SJCRH30 (cell line): ENCODE measurements at places on chromosomes 7 and 10. TPM values are rescaled to one million over a fixed set of nuclear protein-coding genes. Genes with fewer than 3 reads are reported as not detected.

Gene ITPRID1
- not detected in 2 replicates for total RNA-seq

Gene DENND11
- 14.5 and 17.0 TPM in 2 replicates for total RNA-seq

Gene CCL24
- 0.35 TPM in 1 of 2 replicates, not detected in the other for total RNA-seq

Gene HTR5A
- total RNA-seq = not detected in 2 replicates

Gene AQP1
- 29.4 and 31.4 TPM in 2 replicates for total RNA-seq

Gene VSTM2A
- total RNA-seq = not detected in 2 replicates

Gene SPDYE1
- not detected in 2 replicates for total RNA-seq

Gene COL13A1
- total RNA-seq = 0.20 and 0.26 TPM in 2 replicates

Gene PLEKHA1
- 26.6 and 31.9 TPM in 2 replicates for total RNA-seq

Gene SOSTDC1
- 6.2 and 7.3 TPM in 2 replicates for total RNA-seq

Gene DGKI
- 0.05 TPM in 1 of 2 replicates, not detected in the other for total RNA-seq

Gene SPDYE16
- total RNA-seq = 0.10 TPM in 1 of 2 replicates, not detected in the other

Gene CNTNAP2
- 0.05 TPM in 1 of 2 replicates, not detected in the other for total RNA-seq

Gene BEND7
- total RNA-seq = 5.5 and 5.6 TPM in 2 replicates
